NCI-H774 (cell line): ENCODE measurements at places on chromosomes 1 and 21.

DNA sequence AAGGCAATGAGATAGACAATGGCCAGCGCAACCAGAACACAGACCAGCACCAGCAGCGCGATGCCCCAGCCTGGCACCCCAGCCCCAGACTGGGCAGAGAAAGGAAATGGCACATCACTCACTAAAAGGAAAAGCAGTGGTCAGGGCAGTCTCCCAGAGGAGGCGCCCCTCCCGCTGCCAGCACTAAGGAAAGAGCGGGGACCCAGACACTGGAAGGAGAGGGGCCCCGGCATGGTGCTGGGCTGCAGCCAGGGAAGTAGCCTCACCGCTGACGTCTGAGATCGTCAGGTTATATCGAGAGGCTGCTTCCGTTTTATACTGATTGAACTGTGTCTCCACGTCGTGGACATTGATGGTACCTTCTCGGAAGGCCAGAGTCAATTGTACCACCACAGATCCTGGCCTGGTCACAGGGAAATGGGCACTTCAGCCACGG is 13.8 kb downstream of the TRIM46 start:
- DNase-seq, result no peak

GRCh38 chr21:41219498-41220207 is 51.7 kb downstream of the BACE2 start:
- DNase-seq, result no peak

- DNase-seq, result no peak
Observed at GRCh38 chr1:84991097-84991920, 5.6 kb downstream of the MCOLN2 start.

DNA sequence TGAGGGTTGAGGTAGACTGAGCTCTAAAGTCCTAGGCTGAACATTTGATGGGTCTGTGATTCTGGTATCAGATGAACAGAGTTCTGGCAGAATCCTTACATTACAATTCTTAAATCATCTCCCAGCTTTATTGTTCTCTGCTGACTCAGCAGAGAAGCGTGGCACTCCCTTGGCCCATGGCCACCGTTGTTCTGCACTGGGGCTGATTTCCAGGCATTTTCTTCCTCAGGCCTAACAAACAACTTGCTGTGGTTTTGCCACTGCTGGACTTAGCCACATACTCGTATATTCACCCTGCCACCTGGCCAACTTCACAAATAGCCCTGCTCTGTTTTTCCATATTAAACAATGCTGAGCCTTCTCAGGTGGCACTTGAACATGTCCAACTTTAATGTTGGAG is 223.2 kb downstream of the TNR start:
- no peak for DNase-seq

DNA sequence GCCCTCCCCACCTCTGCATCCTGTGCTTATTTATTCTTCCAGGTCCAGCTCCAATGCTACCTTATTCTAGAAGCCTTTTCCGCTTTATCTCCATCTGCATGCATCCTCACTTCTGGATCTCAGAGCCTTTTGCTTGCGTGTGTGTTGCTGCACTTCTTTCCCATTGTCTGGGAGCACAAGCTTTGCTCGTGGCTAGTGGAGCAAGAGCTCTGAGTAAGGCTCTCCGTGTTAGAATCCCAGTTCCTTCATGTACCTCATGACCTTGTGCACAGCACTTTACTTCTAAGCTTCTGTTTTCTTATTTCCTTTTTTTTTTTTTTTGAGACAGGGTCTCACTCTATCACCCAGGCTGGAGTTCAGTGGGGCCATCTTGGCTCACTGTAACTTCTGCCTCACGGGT is 140.0 kb upstream of the POU3F1 start:
- DNase-seq, result no peak
